T-helper 2 cell treated with Interferon-gamma antibody and Interleukin-4, amounts not matched to agents 100 ng/mL and 5 ng/mL, for 36 hours (primary cell): ENCODE measurements at places on chromosomes 3 and 15. TPM values are rescaled to one million over a fixed set of nuclear protein-coding genes. Genes with fewer than 3 reads are reported as not detected.

The PXYLP1 gene
- total RNA-seq = 31.4 and 32.6 TPM in 2 replicates

The MESP1 gene
- total RNA-seq = 1.8 and 2.8 TPM in 2 replicates

The CNTN3 gene
- not detected in 2 replicates for total RNA-seq

The RPL4 gene
- 2,397 and 2,453 TPM in 2 replicates for total RNA-seq

The TGFBR2 gene
- 43.6 and 44.2 TPM in 2 replicates for total RNA-seq

The SUCNR1 gene
- not detected in 2 replicates for total RNA-seq

The ACAN gene
- total RNA-seq = not detected in 2 replicates

The RYR3 gene
- not detected in 2 replicates for total RNA-seq

The ALDH1A2 gene
- total RNA-seq = 0.32 TPM in 1 of 2 replicates, not detected in the other

The GOLGA8J gene
- total RNA-seq = 0.45 TPM in 1 of 2 replicates, not detected in the other

The CAMK2N2 gene
- 0.14 and 0.16 TPM in 2 replicates for total RNA-seq

The ECE2 gene
- total RNA-seq = not detected in 2 replicates

The COLQ gene
- total RNA-seq = 2.7 and 3.9 TPM in 2 replicates

The GPR149 gene
- total RNA-seq = not detected in 2 replicates

The TTC14 gene
- total RNA-seq = 66.9 and 67.4 TPM in 2 replicates

The CAMKV gene
- not detected in 2 replicates for total RNA-seq

The ERICH6 gene
- total RNA-seq = not detected in 2 replicates

The ISLR2 gene
- not detected in 2 replicates for total RNA-seq

The CCR8 gene
- 12.6 and 13.7 TPM in 2 replicates for total RNA-seq

The AP3B2 gene
- not detected in 2 replicates for total RNA-seq

The DAZL gene
- 0.07 TPM in 1 of 2 replicates, not detected in the other for total RNA-seq

The NAALADL2 gene
- total RNA-seq = not detected in 2 replicates

The TIMP4 gene
- not detected in 2 replicates for total RNA-seq

The GOLGA6L7 gene
- not detected in 2 replicates for total RNA-seq

The CCR3 gene
- 0.16 and 0.27 TPM in 2 replicates for total RNA-seq

The LRRC28 gene
- total RNA-seq = 19.8 and 22.4 TPM in 2 replicates

The ANKRD63 gene
- 0.23 TPM in 1 of 2 replicates, not detected in the other for total RNA-seq

The ITGA11 gene
- total RNA-seq = 0.64 and 1.0 TPM in 2 replicates

The GOLGA8G gene
- total RNA-seq = 0.05 TPM in 1 of 2 replicates, not detected in the other

The AADACL2 gene
- not detected in 2 replicates for total RNA-seq

The EIF2B5 gene
- 57.1 and 65.5 TPM in 2 replicates for total RNA-seq

The HIGD2B gene
- total RNA-seq = 0.16 TPM in 1 of 2 replicates, not detected in the other

The CPA3 gene
- not detected in 2 replicates for total RNA-seq

The GOLGA6A gene
- total RNA-seq = not detected in 2 replicates

The POLR2H gene
- total RNA-seq = 89.8 and 91.6 TPM in 2 replicates

The ANKUB1 gene
- total RNA-seq = not detected in 2 replicates

The MUSTN1 gene
- total RNA-seq = 1.4 TPM in 2 replicates
